ENCODE measurements at places on chromosomes 11 and 22. TPM values are rescaled to one million over a fixed set of nuclear protein-coding genes. Genes with fewer than 3 reads are reported as not detected.

MPPED2 gene
- polyA plus RNA-seq, result 25.6 TPM

- DNase-seq, result no peak
Measured at GRCh38 chr11:57203882-57204480, 22.2 kb downstream of the LRRC55 start.

SCN2B gene
- 4.8 TPM for polyA plus RNA-seq

- no peak for DNase-seq
Measured at GRCh38 chr11:92728628-92729027, 240.8 kb upstream of the MTNR1B start.

DNA sequence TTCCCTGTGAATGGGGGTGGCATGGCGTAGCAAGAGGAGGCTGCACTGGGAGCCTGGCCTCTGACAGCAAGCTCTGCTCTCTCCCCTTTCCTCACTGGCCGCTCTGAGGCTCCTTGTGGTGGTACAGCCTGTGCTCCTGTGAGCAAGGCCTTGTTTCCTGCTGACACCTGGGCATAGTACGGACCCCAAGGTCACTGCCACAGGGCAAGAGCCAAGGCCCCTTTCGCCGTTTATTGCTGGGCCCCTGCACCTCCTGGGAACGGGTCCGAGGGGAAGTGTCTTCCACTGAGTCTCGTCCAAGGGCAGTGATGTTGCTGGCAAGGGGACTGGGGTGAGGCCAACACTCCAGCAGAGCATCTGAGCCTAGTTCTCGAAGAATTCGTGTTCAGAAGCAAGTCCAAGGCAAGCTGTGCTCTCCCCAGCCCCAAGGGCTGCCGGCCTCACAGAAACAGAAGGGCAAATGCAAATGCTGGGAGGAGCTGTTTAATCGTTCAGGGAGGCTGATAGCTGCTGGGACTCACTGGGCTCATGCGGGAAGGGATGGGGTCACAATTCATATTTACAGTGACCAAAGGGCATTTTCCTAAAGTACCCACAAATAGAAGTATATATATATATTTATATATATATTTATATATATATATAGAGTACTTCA, 15.9 kb upstream of the TTLL12 start:
- no peak for DNase-seq

BRSK2 gene
- polyA plus RNA-seq, result 1.1 TPM

MMP27 gene
- polyA plus RNA-seq, result not detected

DNA sequence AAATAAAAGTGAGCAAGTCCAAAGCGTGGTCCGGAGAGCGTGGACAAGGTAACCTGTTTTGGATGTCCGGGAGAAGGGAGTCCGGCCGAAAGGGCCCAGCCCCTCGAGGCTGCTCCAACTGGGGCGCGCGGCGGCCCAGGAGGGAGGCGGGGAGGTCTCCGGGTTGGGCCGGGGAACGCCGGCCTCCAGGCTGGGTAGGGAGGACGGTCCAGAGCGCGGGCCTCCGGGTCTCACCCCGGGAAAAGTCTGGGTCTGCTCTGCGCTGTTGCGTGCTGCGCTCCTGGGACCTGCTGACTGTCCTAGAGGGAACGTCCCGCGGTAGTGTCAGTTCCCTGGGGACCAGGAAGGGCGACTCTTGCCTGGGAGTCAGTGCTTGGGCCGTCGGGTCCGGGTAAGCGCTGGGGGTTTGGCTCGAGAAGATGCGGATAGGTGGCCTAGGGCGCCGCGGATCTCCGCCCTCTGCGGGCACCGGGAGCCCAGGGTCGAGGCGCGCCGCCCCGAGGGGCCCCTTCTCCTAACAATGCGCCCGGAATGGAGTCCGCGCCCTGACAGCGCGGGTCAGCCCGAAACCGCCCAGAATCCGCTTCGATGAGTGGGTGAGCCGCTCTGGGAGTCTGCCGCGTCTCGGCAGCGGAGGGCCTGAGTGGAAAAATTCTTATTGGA, 988 bp upstream of the FLI1 start:
- no peak for DNase-seq

ALDH3B1 gene
- 2.9 TPM for polyA plus RNA-seq

DNA sequence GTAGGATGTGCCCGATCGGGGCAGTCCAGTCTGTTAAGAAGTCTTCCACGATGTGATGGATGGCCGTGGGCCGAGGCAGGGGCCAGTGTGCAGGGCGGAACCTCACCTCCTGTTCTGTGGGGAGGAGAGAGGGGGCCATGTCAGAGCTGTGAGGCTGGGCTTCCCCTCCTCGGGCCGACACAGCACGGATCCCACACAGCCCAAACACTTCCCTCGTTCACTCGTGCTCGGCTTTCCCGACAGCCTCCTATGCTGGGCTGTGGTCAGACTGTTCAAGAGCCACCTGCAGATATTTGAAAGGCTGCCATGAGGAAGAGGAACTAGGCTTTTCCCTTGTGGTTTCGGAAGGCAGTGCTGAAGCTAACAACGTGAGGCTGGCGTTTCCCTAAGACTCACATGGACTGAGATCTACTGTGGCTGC, 12.3 kb upstream of the TXN2 start:
- no peak for DNase-seq

MUC2 gene
- polyA plus RNA-seq, result 0.15 TPM

GRCh38 chr11:27460158-27460978, 12.2 kb downstream of the LGR4 start:
- no peak for DNase-seq

DNA sequence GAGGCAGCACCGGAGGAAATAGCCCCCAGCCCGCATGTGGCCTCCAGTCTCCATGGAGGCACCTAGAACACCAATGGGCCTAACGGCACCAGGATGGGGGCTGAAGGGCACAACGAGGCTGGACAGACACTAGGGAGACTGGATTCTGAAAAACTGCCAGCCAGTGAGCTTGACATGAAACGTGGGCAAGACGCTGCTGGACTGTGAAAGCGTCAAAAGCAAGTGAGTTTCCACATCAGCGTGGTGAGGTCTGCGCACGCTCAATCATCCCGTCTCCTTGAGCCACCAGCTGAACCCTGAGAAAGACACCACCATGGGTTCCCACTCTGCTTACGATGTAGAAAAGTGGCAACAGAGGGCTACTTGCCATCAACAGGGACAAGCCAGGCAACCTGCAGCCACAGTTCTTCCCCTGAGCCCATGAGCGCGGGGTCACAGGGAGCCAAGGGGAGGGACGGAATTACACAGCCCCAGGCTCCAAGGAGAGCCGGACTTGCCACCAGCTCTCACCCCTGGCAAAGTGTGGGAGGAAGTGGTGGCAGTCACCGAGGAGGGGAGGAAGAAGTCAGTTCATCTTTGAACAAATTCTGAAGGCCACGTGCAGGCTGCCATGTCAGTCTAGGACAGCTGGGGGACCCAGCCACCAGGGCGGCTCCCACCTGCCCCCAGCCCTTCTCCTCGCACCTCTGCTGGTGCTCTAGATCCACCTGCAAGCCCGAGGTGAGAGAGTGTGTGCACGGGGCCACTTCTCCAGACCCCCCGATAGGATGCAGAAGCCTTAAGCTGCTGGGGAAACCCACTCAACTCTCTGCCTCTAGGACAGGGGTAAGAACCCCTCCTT, 131.1 kb downstream of the MPPED1 start:
- DNase-seq, result no peak

DNA sequence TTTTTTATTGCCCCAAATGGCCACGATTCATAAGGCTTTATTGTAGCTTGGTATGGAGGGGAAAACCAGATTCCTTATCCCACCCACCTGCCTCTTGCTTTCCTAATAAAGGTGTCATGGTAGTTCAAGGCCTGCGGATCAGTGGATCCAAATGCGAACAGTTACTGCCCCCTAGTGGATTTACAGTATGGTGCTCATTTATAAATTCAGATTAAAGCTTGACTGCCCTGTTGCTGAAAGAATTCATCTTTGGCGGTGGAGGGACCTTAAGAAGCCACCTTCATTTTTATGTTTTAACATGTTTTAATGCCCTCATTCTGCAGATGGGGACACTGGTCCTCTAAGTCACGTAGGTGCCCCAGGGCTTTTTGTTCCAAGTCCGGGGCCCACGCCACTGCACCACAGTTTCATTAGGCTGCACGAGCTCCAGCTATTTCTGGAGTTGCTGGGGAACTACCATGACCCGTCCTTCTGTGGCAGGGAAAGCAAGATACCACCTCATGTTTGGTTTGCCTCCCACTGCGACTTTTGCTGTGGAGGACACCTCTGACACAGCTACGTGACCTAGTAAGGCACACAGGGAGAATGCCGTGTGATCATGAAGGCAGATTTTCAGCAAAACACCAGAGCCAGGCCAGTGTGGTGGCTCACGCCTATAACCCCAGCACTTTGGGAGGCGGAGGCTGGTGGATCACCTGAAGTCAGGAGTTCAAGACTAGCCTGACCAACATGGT, 15.6 kb upstream of the INCENP start:
- no peak for DNase-seq

GRCh38 chr22:46976143-46976542, 213.7 kb downstream of the TBC1D22A start:
- DNase-seq, result no peak

DNA sequence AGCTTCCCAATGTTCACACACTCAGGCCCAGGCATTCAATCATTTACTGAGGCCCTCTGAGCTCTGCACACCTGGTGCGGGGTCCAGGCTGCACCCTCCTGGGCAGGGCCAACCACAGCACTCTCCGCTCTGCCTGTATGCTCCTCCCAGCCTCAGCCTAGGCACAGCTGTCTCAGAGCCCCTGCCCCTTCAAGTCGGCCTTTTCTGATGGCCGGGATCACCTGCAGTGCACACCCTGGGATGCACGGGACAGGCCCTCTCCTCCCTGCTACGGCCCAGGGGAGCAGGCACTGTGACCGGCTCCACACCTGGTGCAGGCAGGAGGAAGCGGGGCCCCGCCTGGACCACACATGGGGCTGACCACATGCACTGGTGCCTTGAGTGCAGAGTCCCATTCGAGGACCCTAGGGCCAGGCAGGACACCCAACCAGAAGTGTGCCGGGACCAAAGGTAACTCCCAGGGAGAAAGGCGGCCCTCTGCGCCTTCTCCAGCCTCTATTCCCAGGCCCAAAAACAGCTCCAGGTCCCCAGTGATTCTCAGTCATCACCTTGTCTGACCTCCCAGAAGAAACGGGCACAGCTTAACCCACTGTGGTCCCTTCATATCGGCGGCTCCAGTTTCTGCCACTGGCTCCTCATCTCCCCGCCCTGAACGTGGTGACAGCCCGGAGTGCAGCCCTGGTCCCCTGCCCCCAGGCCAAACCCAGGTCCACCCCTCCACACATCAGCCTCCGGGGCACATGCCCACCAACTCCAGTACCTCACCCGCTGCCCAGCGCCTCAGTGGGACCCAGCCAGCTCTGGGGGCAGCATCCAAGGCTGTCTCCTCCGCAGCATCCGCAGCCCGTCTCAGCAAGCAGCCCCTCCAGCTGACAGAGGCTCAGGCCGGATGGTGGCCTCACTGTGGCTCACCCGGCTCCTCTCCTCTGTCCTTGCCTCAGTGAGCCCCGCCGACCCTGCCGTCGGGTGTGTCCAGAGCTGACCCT, 17.5 kb downstream of the SULT4A1 start:
- no peak for DNase-seq

HBG2 gene
- polyA plus RNA-seq, result 2,868 TPM

CHRDL2 gene
- polyA plus RNA-seq, result 0.45 TPM

- DNase-seq, result no peak
Measured at GRCh38 chr22:32957200-32957803, 100.9 kb downstream of the SYN3 start.

DNA sequence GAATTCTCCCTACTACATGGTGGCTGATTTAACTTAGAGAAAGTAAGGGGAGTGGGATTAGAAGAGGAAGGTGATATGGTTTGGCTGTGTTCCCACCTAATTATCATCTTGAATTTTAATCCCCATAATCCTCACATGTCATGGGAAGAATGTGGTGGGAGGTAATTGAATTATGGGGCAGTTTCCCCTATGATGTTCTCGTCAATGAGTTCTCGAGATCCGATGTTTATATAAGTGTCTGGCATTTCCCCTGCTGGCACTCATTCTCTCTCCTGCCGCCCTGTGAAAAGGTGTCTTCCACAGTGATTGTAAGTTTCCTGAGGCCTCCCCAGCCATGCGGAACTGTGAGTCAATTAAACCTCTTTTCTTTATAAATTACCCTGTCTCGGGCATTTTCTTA, 169.3 kb downstream of the CASP12 start:
- DNase-seq, result no peak

- DNase-seq, result no peak
Measured at GRCh38 chr11:63991558-63991957, 5.3 kb downstream of the OTUB1 start.

MS4A8 gene
- not detected for polyA plus RNA-seq

ANO5 gene
- polyA plus RNA-seq, result 4.9 TPM

GRCh38 chr22:38781033-38781432, 12.9 kb downstream of the DNAL4 start:
- no peak for DNase-seq

DNA sequence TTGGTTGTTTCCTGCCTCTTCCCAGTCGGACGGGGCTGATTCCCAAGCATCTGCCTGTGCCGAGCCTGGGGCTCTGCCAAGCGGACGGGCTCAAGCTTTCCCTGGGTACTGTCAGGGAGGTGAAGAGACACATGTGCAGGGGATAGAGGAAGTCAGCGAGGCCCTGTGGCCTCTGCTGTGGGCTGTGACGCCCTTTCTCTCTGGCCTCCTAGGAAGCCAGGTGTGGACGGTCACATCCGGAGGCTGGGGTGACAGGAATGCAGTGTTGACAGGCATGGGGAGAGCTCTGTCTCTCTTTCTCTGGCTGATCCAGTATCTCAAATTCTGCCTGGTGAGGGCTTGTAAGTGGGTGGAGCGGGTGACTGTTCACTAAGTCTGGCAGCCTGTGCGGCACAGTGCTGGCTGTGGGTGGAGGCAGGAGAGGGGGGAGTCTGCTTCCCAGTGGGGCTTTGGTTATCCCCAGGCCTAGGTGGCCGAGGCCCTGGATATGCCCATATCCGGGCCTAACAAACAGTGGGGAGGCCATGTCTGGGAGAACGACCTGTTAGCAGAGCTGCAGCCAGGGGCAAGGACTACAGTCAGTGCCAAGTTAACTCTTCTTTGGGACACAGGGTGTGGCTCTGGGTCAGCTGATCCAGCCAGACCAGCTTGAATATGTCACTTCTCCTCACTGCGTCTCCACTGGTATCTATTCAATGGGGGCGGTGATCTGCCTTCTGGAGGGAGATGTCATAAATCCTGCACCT, 1.9 kb downstream of the KCTD17 start:
- no peak for DNase-seq

CARD18 gene
- not detected for polyA plus RNA-seq

- no peak for DNase-seq
Measured at GRCh38 chr11:12854829-12855228, 154.3 kb upstream of the RASSF10 start.

- DNase-seq, result no peak
Measured at GRCh38 chr11:100942016-100942415, 187.6 kb downstream of the PGR start.

DNA sequence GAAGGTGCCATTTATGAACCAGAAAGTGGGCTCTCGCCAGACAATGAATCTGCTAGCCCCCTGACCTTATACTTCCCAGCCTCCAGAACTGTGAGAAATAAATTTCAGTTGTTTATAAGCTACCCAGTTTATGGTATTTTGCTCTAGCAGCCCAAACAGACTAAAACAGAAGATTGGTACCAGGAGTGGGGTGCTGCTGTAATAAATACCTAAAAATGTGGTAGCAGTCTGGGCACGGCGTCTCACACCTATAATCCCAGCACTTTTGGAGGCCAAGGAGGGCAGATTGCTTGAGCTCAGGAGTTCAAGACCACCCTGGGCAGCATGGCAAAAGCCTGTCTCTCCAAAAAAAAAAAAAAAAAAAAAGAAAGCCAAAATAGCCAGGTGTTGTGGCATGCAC, 21.3 kb downstream of the TECTA start:
- DNase-seq, result no peak

- DNase-seq, result no peak
Measured at GRCh38 chr11:125086633-125087296, 23.7 kb downstream of the SLC37A2 start.

Measured in right renal pelvis (tissue), 4 donors.